ENCODE measurements at places on chromosomes 11 and 22. TPM values are rescaled to one million over a fixed set of nuclear protein-coding genes. Genes with fewer than 3 reads are reported as not detected.

CPT1B gene
- polyA plus RNA-seq, result not detected

IFITM1 gene
- polyA plus RNA-seq, result 11.3 TPM

IGLL1 gene
- 0.97 TPM for polyA plus RNA-seq

DNA sequence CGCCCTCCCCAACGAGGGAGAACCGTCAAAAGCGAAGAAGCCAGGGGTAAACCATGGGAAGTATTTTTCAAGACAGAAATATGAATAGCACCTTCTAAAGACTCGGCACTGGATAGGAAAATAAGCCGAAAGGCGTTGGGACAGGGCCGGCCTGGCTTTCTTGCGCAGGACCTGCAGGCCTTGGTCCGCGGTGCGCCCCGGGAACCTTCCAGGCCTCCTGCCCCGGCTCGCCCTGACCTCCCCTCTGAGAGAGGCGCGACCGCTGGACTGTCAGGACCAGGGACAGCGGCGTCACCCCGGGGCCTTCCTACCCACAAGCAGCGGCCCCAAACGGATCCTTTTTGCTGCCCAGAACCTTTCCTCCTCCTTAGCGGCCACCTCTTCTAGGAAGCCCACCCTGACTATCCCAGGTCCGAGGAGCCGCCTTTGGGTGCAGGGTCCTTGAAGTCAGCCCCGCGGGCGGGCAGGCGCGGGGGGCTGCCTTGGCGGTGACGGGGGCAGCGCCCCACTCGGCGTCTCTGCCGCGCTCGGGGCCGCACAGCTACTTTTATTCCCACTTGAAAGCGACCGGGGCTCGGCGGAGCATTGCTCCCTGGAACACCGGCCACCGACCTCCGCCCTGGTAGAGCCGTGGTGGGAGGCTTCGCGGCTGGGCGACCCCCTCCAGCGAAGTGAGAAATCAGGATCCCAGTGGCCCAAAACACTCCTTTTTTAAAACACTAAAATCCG lies 650 bp upstream of the MAPK11 start:
- DNase-seq, result peak; percentile 65

GRCh38 chr11:1226986-1227550 lies 4.2 kb downstream of the MUC5B start:
- no peak for DNase-seq

GRCh38 chr22:31346733-31347250 lies 646 bp upstream of the PATZ1 start:
- DNase-seq, result peak; percentile 68

DNA sequence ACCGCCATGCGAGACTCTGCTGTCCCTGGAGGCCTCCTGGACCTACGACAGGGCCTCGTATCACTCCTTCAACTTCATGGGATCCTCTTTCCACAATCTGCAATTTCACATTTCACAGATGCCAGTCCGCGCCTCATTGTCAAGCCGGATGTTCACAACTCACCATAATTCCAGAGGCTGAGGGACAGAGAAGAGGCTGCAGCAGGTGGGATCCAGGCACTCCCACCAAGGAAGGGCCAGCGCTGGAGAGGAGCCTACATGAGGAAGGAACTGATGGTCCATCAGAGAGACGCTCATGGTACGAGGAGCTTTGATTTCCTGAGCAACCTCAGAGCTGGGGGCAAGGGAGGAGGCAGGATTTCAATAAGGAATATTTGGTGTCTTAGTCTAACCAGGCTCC lies 495.0 kb downstream of the BRD1 start:
- DNase-seq, result no peak

Measured in muscle of arm (tissue), 14 donors.